ENCODE measurements at places on chromosomes 11 and 22. TPM values are rescaled to one million over a fixed set of nuclear protein-coding genes. Genes with fewer than 3 reads are reported as not detected.

DNA sequence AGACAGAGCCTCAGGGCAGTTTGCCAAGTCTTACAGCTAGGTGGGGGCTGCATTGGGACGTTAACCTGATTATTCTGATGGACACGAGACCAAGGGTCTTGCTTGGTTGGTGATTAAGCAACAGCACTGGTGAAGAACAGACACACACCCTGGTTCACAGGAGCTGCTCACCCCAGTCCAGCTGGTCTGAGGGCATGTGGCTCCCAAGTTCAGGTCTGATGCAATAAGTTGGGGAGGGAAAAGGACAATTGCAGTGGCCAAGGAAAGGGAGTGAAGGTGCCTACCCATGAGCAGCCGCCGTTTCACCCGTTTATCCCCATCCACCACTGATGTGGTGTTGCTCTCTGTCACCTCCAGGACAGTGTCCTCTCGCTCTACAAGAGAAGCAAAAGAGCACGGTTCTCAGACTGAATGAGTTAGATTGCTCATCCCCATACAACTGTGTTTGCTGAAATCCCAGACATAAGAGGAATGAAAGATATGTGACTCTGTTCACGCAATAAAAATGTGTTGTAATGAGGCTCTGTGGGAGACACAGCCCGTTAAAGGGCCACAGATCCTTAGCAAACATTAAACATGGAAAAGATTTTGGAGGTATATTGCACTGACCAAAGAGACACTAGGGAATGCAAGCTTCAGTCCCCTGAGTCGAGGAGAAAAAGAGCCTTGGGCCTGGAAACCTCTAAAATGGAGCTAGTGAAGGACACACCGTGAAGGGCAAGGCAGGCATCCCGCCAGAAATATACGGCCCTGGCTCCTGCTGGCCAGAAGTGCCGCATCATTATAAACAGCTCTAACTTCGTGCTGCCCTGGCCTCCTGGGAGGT is 25.6 kb downstream of the SCUBE2 start:
- no peak for DNase-seq

DNA sequence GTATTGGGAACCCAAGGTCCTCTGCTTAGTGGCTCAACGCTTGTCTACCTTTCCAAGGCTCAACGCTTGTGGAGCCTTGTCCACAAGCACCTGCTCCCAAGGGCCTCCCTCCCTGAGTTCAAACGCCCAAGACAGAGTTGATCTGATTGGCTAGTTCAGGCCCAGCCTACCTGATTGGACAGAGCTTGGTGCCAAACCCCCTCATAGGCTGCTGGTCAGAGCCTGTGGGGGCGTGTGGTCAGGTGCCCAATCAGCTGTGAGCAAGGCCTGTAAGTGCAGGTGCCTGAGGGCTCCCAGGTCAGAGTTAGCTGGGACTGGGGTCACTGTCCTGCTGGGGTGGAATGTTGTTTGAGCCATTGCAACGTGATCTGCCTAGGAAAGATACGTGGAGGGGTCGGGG is 16.9 kb upstream of the TMPRSS6 start:
- no peak for DNase-seq

DNA sequence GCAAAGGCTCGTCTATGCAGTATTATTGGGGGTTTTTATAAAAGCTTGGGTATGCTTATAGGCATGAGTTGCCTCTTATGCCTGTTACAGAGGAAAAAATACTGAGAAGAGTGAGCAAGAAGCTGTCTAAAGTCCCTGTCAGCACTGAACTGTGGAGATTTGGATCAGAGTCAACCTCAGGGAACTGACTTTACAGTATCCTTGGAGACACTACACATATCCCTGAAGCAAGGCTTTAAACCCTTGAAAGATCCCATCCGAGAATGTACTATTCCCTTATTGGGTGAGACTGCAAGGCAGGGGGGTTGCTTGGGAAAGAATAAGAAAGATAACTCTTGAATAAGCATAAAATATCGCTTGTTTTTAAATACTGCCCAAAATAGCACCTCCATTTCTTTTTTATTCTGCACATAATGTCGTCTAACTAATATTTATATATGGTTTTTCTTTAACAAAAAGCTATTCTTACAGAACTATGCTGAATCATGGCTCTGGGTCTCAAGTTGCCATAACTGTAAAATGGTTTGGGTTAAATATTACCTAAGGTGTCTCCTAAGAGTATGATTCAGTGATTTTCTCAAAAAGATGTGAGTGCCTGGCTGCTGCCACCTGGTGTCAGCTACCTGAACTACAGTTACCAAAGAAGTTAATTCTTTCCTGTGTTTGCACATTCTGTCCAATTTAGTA is 1062.8 kb downstream of the DLG2 start:
- no peak for DNase-seq

DNA sequence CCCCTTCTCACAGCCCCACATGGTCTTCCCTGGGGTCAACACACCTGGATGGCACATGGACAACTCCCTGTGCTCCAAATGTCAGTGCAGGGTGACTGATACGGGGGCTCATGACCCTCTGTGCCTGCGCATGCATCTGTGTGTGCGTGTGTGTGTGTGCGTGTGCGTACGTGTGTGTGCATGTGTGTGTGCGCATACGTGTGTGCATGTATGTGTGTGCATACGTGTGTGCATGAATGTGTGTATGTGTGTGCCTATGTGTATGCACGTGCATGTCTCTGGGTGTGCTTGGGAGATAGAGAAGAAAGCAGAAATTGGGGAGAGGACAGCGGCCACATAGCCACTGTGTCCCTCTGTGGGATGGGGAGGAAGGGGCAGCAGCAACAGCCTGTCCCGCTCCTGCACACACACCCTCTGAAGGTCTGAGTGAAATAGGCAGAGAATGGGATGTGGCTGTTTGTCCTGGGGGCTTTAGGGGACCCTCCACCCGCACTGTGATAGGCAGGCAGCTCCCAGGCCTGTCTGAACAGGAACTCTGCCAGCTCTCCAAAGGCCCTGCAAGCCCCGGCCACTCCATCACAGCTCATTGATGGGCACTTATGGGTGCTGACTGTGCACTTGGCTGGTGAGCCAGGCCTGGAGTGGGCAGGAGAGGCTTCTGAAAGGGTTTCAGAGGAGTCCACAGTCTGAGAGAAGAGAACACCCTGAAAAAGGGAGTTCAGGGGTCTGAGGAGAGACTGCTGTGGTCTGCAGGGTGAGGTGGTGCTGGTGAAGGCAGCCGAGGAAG is 28.7 kb upstream of the PICK1 start:
- no peak for DNase-seq

DNA sequence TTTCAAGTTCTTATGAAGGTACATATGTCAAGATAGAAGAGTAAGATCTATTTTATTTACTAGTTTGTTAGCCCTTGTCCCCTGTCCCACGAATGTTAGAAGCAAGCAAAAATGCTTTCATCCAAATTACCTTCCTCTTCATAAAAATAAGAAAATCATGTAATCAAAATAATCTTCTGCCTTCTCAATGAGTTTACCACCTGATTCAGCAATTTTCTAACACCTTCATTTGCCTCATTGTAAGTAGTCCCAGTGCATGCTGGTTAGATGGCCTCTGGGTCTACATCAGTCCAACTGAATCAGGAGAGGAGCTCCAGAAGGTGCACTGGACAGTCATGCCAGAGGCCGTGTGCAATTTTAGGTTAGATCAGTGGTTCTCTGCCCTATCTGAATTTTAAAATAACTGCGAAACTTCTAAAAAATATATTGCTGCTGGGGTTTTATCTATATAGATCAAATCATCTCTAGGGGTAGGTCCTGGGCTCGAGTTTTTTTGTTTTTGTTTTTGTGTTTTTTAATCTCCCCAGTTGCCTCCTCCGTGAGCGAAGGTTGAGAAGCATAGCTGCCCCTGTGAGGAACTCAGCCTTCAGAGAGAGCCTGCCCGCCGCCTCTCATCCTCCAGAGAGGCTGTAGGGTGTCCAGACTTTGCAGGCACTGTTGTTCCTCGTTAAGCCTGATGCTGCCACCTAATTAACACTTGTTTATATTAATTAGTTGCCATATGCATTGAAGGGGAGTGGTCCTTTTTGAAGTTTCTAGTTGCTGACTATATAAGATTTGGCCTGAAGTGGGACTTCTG is 32.2 kb downstream of the C22orf31 start:
- DNase-seq, result no peak

DNA sequence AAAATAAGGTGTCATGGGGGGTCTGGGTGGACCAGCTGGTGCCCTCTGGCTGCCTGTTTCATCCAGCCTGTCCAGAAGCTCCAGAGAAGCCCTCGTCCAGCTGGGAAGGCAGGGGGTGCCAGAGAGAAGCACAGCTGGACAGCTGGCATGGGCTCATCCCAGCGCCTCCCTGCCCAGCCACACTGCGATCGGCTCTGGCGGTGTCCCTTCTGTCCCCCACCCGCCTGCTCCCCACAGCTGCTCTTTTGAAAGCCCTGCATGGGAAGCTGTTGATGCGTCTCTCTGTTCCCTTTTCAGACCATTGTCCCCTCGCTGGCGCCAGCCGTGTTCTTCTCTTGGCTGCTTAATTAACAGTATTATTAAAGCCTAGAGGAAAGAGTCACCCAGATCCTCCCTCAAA is 86.5 kb downstream of the MN1 start:
- DNase-seq, result peak; percentile 77

- DNase-seq, result no peak
Measured at GRCh38 chr11:80441821-80442220, 1001.0 kb upstream of the TENM4 start.

MICAL3 gene
- total RNA-seq, result 6.0 TPM

SMIM38 gene
- total RNA-seq, result 0.66 TPM

HIRA gene
- total RNA-seq, result 25.8 TPM

SLC22A6 gene
- not detected for total RNA-seq

CD3G gene
- not detected for total RNA-seq

RANGAP1 gene
- total RNA-seq, result 75.2 TPM

GRK3 gene
- 1.0 TPM for total RNA-seq

Data from gastrocnemius medialis (tissue), 4 donors.